Fibroblast of the conjunctiva (primary cell): ENCODE measurements at places on chromosomes 5 and 9.

DNA sequence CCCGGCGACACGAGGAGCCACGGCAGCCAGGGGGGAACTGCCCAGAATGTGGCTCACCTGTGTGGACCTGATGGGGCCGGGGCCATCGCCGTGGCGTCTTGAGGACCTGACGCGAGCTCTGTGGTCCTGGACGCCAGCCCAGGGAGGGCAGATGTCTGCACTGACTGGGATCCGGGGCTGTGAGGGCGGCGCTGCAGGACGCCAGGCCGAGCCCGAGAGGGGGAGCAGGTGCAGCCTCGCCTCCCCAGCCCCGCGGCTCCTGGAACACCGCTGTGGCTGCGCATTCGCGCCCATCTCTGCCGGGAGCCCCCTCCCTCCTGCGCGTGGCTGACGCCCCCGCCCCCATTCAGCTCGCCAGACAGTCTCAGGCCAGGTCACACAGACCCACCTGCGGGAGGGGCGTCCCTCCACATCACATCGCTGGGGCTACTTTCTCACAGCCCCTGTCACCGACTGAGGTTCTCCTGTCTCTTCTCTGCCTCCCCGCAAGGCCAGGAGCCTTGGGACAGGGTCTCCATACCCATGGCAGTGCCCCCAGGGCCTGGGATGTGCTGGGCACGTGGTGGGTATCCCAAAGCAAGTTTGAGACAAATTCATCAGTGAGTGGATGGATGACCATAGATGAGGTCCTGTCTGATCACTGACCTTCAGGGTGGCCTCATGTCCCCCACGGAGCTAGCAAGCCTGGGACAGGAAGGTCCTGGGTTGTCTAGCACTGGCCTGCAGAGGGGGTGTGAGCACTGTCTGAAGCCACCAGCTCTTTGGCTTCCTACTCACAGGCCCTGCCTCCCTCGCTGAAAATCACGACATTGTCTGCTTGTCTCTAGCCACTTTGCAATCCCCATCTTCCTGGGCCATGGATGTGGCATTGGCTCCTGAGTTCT lies 47.3 kb downstream of the RASGEF1C start:
- no peak for DNase-seq

GRCh38 chr5:5270958-5271785 lies 131.0 kb downstream of the ADAMTS16 start:
- DNase-seq: peak; percentile 50

DNA sequence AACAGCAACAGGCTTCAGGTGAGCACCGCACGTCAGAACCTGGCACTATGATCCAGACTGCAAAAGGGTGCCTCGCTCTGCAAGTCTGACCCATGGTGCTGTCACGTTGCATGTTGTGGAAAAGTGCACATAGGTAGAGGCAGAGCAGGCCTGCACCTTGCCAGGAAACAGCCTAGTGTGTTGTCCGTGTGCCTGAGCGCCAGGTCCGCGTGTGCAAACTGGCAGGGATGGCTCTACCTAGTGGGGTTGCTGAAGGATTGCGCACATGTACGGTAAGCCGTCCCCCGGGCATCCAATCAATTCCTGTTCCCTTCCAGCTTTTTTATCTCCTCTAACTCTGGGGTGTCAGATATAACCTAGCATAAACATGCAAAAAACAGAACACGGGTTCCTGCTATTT lies 219.5 kb downstream of the NXNL2 start:
- DNase-seq: no peak

- DNase-seq: no peak
These were observed 134.4 kb upstream of the IER5L start for GRCh38 chr9:129312251-129313122.

- no peak for DNase-seq
These were observed 22.9 kb downstream of the OR2V2 start for GRCh38 chr5:181170237-181170825.

GRCh38 chr5:93100976-93101375 lies 480.0 kb downstream of the NR2F1-AS1 start:
- DNase-seq: no peak

DNA sequence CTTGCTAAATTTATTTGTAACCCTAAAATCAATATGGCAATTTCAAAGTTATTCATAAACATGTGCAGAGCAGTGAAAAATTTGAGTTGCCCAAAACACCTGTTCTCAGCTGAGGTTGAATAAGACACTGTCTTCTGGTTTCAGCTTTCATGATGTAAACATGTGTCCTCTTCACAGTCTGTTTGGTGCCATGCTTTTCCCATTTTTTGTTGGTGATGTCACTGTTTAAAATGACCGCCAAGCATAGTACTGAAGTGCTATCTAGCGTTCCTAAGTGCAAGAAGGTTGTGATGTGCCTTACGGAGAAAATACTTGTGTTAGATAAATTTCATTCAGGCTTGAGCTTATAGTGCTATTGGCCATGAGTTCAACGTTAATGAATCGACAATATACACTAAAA lies 580.8 kb downstream of the ACTL7B start:
- no peak for DNase-seq

DNA sequence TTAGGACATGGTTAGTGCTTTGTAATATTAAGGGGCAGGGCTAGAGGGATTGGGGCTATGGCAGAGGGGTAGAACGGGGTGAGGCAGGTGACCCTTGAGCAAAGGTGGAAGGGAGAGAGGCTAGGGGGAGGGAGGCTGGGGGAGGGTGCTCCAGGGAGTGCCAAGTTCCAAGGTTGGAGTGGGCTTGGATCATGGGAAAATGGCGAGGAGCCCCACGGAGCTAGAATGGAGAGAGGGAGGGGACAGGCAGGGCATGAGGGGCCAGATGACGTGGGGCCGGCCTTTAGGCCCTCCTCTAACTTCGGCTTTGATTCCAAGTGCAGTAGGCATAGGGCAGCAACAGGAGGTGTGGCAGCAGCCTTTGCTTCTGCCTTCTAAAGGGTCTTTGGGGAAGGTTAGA lies 171.8 kb upstream of the PANK3 start:
- DNase-seq: no peak

DNA sequence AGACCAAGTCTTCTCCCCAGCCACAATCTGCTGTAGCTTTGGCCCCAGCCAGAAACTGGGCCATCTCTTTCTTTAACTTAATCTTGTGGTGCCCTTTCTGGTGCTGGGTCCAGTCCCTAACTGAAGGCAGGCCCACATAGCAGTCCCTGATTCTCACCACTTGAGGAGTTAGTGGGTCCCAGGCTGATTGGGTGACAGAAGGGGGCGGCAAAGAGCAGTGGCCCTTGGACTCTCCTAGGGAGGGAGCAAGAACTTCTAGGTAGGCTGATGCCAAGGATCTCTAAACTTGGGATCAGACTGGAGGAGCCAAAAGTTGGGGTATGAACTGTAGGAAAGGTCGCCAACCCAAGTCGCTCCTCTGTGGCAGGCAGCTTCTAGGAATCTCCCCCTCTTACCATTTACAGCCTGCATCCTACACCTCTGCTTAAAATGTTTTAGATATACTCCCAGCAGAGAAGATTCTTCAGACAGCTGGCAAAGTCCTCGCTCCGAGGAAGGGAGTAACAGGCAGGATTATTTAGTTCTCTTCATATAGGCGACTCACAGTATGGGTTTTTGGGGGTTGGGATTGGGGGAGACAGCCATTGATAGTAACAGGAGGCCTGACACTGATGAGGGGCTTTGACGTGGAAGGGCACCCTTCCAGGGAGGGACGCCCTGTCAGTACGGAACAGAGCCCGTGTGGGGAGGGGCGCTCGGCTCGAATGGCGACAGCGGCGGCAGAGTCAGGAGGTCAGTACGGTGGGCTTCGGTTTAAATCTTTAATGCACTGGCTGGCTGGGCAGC lies 2.0 kb upstream of the CCL27 start:
- peak; percentile 76 for DNase-seq

DNA sequence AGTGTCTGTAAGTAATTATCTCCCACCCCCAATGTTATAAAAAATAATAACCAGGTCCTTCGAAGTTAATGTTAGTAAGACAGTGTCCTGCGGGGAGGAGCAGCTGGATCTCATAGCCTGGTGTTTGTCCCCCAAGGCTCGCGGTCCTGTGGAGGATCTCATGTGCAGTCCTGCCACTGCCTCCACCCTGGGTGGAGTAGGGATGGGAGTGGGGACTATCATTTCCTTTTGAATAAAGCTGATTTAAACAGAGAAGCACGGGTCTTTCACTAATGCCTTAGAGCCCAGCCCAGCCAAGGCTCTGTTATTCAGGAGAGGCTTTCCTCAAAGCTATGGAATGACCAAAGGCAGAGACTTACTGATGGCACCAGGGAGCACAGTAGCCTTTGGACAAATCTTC lies 40.2 kb downstream of the SUB1 start:
- DNase-seq: no peak

DNA sequence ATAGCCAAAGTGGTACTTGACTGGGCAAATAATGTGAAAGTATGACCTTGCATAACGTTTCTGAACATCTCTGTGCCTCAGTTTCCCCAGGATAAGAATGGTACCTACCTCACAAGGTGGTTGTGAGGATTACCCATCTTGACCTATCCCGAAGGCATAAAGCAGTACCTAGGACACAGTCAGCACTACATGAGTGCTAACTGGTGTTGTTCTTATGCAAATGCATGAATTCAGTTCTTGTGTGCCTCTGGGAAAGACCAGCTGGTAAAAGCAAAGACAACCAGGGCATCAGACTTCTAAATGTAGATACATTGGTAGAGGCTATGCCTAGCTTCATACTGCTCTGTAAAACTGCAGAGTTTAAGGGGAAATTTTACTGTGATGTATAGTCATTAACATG lies 21.8 kb upstream of the TMEM252 start:
- no peak for DNase-seq

DNA sequence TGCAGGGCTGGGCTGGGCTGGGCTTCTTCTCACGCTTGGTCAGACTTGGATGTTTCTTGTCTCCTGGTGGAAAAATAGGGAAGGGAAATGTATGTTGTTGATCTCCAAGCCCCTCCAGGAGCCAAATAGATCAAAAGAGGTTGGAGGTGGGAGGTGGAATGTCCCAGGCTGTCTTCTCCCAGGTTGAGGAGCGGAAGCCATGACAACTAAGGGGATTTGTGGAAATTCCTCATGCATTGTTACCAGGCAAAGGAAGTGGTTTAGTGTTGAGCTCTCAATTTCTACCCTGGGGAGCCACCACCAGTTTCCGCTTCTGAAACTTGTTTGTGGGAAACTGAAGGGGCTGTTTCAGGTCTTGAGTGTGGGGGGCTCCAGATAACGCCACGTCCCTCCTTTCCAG lies 79.0 kb downstream of the SPRY4 start:
- DNase-seq: no peak

GRCh38 chr5:148805326-148806290 lies 20.8 kb upstream of the ADRB2 start:
- no peak for DNase-seq

GRCh38 chr5:40022057-40022456 lies 597.3 kb upstream of the DAB2 start:
- DNase-seq: no peak

DNA sequence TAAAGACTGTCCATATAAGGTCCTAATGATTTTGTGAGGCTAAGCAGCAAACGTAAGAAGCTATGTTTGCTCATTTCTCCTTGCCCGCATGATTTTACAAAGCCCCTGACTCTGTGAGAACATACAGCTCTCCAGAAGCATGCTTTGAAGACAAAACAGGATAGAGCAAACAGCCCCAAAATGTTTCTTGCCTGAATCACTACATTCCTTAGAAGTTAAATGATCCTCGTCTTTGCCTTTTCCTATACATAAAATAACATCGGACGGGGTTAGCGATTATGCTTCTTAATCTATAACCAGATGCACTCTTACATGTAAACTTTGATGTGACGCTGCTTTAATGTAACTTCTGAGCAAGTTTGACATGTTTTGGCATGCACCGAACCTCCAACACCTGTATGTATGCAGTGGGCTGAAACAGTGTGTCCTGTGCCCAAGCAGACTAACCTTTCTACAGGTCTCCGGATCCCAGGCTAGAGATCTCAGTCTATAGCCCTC lies 353.7 kb downstream of the CETN3 start:
- DNase-seq: peak; percentile 9

DNA sequence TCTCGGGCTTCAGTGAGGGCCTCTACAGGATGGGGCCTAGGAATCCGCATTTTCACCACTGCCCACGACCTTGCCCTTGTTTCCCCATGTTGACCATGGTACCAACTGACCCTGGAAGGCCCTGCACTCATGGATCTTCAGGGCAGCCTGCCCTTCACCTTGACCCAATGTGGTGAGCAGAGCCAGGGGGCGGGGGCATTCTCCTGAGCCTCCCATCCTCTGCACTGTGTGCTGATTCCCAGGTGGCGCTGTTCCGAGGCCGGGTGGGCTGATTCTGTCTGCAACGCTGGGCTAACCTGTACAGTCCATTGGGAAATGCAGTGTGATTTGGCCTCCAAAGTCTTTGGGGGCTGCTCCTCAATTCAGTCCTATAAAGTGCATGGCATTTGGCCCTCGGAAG lies 68.7 kb downstream of the SHB start:
- DNase-seq: no peak

DNA sequence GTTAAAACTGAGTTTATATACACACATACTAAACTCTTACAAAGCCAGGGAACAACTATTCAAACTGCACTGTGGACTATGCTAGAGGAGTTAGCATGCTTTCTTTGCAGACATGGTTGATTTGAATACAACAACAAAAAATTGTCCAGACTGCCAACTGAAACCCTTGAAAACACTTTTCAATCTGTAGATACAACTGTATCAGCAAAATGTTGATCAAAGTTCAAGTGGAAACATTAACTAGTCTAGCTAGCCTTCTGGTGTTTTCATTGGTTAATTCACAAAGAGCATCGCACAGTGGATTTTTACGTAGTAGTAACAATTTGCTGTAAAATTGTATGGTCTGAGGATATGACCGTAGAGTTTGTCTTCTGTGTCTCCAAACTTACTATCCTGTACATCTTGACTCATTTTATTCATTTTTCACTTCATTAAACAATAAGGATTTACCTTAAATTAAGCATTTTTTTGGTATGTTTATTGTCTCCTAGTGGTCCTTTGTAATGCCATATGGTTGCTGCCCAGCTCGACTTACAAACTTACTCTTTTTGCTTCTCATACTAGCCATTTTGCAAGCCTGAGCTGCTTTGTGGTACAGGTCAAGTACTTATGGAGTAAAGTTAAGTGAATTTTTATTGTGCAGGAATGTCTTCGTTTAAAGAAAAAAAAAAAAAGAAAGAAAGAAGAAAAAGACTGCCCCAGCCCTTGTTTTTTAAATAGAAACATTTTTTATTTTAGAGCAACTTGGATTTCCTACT lies 123.4 kb downstream of the ZCCHC7 start:
- no peak for DNase-seq

GRCh38 chr5:111930905-111931461 lies 174.0 kb upstream of the NREP start:
- DNase-seq: no peak

DNA sequence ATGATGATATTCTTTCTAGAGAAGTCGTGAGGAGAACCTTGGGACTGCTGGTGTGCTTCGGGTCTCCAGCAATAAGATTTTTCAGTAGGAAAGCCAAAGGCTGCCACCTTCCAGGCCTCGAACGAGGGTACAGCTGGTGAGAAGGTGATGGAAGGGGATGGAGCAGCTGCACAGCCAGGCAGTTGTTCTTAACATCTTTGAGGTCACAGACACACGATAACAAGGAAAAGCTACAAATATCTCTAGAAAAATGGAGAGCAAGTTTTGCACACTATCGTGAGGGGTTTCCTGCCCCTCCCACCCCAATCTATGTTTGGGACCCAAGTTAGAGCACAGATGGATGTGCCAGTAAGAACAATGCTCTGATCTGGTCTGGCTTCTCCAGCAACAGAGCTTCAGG lies 6.8 kb upstream of the IL7R start:
- DNase-seq: no peak
